ENCODE measurements at places on chromosomes 3 and 15.

DNA sequence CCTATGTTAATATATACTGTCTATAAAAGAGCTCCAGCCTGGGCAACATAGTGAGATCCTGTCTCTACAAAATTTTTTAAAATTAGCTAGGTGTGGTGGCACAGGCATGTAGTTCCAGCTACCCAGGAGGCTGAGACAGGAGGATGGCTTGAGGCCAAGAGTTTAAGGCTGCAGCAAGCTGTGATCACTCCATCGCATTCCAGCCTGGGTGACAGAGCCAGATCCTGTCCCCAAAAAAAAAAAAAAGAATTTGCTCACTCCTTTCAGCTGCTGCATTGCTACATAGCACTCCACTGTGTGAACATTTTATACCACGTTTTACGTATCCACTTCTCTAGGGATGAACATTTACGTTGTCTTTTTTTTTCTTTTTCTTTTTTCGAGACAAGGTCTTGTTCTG, 6.0 kb upstream of the TSEN2 start:
- DNase-seq, result no peak

DNA sequence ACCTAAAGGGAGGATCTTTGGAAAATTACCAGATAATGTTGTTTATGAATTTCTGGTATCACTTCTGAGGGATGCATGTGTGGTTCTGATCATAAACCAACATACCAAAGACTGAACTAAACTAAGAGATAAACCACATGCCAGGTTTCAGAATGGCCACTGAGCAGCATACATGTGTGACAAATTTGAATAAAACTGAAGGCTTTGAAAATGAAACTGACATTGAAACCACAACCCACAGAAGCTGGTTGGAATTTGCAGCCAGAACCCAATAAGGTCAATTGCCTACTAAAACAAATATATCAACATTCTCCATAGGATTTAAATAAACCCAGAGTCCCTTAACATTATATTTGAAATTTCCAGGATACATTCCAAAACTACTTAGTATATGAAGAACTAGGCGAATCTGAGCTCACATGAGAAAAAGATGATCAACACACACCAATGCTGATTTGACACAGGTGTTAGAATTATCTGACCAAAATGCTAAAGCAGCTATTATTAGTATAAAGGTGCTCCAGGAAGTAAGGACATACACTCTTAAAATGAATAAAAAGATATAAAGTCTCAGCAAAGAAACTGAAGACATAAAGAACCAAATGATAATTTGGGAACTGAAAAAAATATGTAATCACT, 125.0 kb downstream of the ZNF280D start:
- no peak for DNase-seq

GRCh38 chr3:185290266-185290665, 36.4 kb upstream of the EHHADH start:
- DNase-seq, result no peak

- DNase-seq, result no peak
Observed at GRCh38 chr3:3443482-3443881, 264.0 kb upstream of the CRBN start.

- DNase-seq, result no peak
Observed at GRCh38 chr3:64266983-64267382, 41.7 kb upstream of the PRICKLE2 start.

DNA sequence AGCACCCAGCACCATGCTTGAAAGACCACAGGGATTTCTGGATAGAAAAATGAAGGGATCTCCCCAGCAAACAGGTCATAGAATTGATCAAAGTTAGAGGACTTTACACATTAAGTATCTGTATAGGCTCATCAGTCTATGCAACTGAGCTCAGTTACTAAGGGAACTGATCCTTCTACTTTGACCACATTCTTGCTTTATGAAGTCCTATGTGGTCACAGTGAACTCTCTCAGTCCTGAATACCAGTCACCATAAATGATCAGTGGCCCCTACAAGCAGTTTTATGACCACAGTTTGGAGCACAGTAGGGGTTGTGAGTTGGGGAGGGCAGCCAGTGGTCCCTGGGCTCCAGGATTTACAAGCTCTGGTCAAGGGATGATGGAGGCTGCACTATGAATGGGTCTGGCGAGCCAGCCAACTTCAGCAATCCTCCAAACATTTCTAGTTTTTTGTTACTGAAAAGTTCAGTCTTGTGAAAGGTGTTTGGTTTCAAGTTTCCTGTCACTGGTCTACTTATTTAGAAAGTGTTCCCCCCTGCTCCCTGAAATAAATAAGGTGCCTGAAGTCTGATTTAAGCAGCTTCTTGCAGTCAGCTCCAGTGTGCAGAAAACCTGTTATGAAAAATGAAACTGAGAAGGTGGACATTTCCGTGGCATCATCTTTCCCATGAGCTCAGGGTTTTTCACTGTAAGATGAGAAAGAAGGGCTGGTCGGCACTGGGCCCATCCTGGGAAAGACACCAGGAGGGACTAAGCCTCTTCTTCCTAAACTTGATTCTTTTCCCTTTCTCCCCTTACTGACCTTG, 75.5 kb downstream of the DAPK2 start:
- no peak for DNase-seq

DNA sequence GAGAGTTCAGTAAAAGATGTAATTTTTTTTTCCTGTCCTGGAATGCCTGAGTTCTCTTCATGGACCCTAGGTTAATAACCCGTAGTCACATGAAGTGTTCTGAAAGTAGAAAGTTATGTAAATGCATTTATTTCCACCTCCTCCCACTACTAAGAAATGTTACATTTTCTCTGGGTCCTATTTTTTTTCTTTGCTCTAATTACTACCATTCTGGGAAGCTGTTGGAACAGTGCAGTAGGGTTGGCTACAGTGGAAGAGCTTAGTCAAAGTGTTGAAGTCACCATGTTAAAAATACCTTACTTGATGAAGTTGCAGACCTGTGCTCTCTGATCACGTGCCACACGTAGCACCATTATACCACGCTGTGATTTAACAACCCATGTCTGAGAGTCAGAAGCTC, 153.8 kb upstream of the TSC22D2 start:
- DNase-seq, result no peak

- DNase-seq, result no peak
Observed at GRCh38 chr15:37058316-37058985, 41.9 kb downstream of the MEIS2 start.

GRCh38 chr3:13023235-13023970, 49.8 kb downstream of the IQSEC1 start:
- no peak for DNase-seq

DNA sequence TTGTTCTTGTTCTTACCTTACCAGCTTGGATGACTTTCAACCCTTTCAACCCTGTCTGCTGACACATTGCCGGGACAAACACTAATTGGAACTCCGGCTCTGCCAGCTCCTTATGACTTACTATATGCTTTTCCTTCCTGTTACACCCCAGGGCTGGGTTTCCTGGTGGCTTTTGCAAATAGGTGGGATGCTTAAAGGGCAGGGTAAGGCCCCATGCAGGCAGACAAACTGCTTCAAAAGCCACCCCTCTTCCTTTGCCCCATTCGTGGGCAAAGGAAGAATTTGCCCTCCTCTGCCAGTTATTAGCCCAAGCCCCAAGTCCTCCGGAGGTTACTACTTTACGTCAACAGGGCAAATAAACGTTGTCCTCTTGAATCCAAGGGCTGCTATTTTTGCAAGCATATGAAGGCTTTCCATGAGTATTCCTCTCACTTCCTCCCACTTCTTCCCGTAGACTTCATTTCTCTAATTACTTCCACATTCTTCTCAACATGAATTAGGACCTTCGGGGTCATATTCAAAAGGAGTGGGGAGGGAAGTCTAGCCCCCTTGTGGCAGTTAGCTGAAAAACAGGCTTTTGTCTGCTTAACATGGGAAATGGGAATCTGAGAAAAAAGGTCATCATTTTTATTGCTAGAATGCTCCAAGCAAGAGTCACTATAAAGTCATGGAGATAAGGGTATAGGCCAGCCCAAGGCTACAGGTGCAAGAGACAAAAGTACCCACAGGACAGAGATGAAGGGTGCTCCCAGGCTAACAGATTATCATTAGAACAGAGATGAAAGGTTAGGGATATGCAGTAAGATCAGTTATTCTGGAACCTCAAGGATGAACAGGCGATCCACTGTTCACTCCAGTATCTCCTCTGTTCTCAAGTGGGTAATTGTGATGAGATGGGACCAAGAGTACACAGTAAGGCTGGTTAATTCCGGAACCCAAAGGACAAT, 56.3 kb upstream of the FSTL1 start:
- DNase-seq, result no peak

- DNase-seq, result no peak
Observed at GRCh38 chr15:36688310-36689011, 109.0 kb downstream of the CDIN1 start.

DNA sequence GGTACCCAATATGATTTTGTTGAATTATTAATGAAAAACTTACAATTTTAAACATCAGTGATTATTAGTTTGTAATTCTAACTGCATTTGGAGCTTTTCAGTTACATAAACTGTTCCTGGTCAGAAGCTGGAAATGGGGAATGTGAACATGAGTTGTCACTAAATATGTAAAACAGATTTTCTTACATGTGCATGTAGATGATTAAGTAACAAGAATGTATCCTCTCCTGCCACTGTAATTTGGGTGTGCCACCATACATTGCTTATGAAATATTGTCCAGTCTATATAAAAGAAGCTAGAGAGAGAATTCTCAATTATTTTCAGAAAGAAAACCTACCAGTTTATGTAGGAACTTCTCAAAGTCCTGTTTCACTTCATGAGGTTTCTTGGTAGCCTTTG, 91.6 kb upstream of the FGF7 start:
- no peak for DNase-seq

DNA sequence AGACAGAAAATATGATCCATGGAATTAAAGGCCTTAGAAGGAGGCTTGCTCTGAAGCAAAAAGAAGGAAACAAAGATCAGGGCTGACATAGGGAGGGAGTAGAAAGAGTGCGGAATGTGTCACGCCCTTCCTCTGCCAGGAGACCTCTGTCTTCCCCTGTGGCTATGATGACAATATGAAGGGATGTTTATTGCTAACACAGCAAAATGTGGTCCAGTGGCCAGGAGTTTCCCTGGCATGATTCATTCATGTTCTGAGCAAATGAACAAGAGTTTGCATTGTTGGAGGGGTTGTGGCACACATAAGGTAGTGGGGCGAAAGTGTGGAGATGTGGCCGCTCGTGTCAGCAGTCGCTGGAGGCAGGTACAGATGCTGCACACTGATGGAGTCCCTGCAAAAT, 169.4 kb downstream of the SHQ1 start:
- DNase-seq, result no peak

- DNase-seq, result no peak
Observed at GRCh38 chr3:114649331-114649730, 355.5 kb downstream of the TIGIT start.
